Amniotic stem cell (primary cell): ENCODE measurements at places on chromosomes 1 and 21.

GRCh38 chr1:3241236-3241550, 172.2 kb downstream of the PRDM16 start:
- no peak for DNase-seq

DNA sequence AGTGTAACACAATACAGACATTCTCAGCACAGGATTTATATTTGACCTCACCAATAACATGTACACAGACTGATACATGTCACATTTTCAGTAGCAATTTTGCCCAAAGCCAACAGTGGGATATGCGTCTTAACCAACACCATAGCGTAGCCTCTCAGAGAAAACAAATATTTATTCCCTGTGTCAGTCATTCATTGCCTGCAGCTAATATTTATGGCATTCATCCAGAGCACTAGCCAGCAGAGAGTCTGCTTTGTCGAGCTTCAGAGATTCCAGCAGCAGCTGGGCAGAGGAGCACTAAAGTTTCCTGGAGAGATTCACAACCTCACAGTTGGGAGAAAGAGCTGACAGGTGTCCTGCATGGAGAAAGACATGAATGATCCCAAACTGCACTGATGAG, 400.7 kb upstream of the DAB1 start:
- no peak for DNase-seq

DNA sequence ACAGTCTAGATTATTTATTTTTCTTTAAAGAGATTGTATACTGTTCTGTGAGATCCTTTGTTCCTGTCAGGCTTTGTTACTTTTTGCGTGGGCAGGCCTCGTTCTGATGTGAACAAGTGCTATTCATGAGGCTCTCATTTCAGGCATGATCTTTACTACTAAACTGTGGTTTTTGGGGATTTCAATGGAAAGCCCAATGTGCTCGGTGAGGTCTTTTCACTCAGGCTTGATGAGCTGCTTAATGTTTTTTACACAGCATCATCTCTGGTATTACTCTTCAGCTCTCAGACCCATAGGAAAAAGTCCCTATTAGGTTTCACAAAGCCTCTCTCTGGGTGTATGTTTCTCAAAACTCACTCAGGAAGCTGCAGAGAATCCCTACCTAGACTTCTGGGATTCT, 419.4 kb downstream of the GPATCH2 start:
- no peak for DNase-seq

GRCh38 chr1:182785181-182785580, 4.4 kb upstream of the NPL start:
- DNase-seq: no peak

DNA sequence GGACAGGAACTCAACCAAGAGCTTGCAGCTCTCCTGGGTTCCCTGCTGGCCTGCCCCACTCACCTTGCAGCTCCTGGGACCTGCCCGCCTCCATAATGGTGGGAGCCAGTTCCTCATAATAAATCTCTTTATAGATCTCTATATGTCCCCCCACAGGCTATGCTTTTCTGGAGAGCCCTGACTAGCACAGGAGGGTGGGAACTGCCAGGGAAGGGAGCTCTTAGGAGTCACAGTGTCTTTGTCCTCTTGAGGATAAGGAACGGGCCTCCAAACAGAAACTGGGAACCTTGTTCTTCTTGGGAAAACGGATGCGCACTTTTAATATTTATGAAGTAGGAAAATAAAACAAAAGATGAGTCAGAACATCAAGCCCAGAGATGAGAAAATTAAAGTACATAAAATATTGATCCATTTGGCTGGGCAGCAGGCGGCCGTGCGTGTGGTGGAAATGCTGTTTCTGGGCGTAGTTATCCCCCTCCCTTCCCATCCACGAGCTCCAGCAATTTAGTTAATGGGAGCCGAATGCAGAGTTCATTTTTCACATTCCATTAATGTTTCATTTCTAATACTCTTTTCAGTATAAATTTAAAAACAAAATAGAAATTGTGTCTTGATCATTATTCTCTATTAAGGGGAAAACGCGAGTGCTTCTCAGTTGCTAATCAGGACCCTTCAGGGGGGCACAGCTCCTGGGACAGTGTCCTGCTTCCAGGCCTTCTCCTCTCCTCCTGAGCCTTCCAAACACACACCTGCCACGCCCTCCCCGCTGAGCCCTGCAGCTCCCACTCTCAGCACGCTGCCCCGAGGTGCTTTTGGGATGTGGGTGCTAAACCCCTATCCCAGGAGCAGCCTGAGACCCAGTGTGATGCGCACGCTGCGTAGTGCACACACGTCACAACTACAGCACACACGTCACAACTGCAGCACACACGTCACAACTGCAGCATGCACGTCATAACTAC, 323.3 kb upstream of the AJAP1 start:
- DNase-seq: no peak

DNA sequence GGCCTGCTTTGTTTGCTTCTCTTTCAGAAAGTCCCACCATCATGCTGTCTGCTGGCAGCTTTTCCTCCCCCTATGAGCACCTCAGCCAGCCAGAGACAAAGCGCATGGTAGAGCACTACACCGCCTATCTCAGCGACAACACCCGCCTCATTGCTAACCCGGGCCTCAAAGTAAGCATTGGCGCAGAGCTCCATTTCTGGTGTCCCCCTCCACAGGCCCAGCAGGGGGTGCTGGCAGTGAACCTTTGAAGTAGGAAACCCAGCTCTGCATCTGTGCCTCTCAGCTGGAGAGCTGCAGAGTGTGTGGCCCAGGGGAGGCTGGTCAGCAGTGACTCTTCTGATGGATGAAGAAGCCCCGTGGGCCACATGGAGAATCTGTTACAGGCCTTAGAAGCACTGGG, 81.2 kb upstream of the RAVER2 start:
- DNase-seq: no peak

DNA sequence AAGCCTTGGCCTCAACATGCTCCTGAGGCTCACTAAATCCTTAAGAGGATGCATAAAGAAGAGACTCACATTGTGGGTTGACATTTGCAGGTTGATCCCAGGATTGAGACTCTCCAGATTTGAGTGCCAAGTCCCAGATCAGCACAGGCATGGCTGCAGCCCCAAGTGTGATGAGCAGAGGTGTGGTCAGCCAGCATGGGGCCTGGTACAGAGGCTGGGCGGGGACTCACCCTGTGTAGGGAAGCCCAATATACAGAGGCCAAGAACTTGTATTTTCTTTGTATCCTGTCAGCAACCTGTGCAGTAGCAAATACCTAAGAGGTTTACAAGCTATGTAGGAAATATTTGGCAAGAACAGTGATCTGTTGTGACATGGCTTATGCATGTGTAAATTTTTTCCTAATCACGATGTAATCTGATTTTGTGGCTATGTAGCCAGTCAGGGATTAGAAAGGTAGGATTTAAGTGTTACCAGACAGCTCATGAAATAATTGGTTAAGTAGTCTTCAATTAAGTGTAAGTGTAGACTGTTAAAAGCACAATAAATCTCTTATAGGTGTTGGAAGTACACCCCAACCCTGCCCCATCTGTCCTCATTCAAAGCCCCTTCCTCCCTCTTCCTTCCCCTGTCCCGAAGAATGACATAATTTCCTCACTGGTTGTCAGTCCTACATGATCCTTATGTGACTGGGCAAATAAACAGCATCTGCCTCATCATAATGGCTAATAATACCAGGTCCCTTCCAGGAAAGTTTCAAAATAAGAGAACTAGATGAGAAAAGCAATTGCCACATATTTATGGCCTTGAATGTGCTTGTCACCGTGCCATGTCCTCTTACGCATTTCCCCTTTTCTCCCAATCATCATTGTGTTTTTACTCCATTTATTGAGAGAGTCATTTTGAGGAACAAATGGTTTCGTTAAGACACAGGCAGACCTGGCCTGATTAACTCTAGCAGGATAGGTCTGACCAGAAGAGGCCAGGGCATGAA, 120.9 kb downstream of the HLX start:
- DNase-seq: no peak

- no peak for DNase-seq
Measured at GRCh38 chr1:230254265-230254664, 171.9 kb downstream of the PGBD5 start.

DNA sequence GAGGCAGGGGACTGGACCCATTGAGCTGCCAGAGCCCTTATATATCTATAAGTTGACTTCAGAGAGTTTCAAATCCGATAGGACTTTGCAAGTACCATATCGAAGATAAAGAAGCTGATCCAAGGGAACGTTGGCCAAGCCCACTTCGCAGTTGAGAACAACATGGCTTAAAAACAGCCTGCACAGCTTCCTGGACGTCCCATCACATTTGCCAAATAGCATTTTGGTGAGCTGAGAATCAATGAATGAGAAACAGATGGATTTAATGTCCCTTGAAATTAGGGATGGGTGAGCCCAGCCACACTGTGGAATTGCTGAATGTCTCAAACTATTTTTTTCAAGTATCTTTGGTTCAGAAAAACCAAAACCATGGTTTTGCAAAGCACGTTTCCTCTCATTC, 64.8 kb downstream of the KCNJ15 start:
- DNase-seq: no peak

DNA sequence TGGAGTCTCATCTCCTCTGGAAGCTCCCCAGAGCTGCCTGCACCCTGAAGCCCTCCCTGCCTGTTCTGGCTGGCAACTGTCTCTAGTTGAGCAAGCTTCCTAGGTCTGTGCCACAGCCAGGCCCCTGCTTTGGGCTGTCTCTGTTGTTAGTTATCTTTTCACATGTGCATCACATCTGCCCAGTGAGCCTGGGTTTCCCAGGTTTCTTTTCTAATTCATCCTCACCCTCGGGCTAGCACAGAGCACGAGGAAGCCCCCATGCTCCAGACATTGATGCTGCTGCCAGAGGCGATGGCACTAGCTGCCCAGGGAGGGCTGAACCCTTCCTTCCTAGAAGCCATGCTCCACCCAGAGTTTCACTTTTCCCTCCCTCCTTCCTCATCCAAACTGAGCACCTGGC, 27.2 kb downstream of the RASSF5 start:
- DNase-seq: no peak

DNA sequence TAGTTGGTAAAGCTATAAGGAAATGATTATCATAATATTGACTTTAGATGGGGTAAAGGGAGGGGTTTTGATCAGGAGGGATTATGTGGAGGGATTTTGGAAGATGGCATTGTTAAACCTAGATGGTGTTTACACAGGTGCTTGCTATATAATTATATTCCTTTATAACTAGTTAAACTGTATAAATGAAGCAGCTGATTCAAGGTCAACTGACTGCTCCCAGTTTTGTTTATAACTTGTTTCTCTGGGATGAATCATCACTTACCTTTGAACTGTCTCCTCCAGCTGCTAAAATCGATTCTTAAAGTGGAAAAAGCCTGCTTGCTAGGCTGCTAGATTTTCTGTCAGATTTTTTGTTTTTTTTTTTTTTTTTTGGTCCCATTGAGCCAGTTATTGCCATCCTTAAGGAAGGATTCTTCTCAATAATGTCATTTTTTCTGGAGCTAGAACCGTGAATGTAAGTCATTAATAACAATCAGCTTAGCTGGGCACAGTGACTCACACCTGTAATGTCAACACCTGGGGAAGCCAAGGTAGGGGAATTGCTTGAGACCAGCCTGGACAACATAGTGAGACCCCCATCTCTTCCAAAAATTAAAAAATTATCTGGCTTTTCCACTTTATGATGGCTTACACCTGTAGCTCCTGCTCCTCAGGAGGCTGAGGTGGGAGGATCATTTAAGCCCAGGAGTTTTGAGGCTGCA, 153.2 kb downstream of the PIK3R3 start:
- no peak for DNase-seq

DNA sequence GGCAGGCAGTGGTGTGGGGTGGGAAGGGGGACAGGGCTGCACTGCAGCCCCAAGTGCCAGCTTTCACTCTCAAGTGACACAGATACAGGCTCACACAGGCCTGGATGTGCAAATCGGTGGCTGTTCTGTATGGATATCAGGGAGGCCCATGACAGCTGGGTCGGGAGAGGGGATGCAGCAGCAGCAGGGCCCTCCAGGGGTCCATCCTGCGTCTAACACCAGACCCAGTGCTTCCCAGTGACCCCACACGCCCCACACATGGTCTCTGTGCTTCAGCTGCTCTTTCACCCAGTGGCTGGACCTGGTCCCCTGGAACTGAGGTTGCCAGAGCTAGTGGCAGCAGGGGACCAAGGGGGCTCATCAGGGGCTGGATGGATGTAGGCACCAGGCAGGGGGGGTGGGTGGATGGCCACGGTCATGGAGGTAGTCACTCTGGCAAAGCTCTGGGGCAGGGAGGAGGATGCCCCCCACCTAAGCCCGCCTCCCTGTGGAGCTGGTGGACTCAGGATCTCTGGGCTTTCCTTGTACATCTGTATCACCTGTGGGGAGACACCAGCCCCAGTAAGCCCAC, 13.9 kb downstream of the BTBD19 start:
- no peak for DNase-seq

DNA sequence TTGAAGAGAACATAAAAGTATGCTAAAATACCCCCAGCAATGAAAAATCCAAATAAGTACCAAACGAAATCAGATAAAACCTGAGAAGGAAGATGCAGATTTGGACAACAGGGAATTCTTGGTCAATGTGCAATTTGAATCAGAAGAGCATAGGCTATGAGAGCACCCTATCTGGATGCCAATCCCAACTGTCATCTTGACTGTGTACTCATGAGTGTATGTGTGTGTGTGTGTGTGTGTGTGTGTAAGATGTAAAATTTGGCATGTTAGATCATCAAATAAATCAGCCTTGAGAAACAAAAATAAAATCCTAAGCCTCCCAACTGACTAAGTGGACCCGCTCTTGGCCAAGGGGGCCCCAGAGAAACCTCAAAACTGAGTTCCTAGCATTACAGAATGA, 18.0 kb upstream of the SPRR2G start:
- no peak for DNase-seq

GRCh38 chr1:29912425-29912824, 676.1 kb downstream of the PTPRU start:
- no peak for DNase-seq

GRCh38 chr1:1758692-1759455, 19.4 kb downstream of the NADK start:
- DNase-seq: no peak

- DNase-seq: no peak
Measured at GRCh38 chr1:160449494-160449893, 49.1 kb downstream of the VANGL2 start.

- no peak for DNase-seq
Measured at GRCh38 chr1:25944986-25945385, 38.8 kb upstream of the STMN1 start.

GRCh38 chr21:20040768-20041167, 957.4 kb upstream of the NCAM2 start:
- no peak for DNase-seq

GRCh38 chr1:55685560-55685959, 470.4 kb upstream of the USP24 start:
- no peak for DNase-seq
